ENCODE measurements at places on chromosomes 5 and 9.
A peak's percentile ranks its signal among the peaks of the same experiment; 100 is the strongest.

DNA sequence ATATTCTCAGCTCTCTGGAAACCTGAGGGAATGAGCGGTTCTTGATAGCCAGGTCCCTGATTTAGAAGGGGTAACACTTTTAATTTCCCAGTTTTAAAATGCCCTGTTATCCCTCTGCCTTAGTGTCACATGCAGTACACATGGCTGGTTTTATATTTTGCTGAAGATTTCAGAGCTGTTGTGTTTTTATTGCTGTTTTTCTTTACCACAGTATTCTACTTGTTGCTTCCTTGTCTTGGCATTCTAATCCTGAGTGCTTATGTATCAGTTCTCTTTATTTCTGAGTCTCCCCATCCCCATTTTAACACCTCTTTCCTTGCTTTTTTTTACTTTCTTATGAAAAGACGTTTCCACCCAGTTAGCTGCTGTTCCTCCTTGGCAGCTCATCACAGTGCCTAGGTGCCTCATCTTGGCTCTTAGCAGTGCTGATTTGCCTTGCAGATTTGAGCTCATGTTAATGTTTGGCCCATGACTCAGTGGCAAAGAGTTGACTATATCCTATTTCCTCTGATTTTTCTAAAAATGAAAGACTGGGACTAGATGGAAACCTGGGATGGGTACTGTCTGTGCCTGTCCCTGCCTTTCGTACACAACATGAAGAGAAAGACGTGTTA is 3.7 kb downstream of the MTRR start:
- DNase-seq: no peak

DNA sequence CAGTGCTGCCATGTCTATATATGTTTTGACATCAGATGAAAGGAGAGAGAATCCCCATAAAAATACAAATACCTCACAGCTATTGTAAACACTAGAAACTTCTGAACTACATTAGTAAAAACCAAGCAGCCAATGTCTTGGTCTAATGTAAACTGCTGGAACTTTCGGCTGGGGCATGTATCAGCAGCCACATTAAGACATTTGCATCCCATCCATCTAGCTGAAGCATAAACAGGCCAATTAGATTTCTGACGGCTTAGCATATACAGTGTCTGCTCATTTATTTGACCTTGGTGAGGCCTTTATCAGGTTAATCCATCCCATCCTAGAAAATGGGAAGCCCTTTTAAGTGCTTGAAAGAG is 65.7 kb downstream of the PTCH1 start:
- no peak for DNase-seq

GRCh38 chr9:29144476-29144875 is 1571.2 kb upstream of the C9orf72 start:
- DNase-seq: no peak

- no peak for DNase-seq
Measured at GRCh38 chr9:110192531-110193261, 15.3 kb downstream of the C9orf152 start.

DNA sequence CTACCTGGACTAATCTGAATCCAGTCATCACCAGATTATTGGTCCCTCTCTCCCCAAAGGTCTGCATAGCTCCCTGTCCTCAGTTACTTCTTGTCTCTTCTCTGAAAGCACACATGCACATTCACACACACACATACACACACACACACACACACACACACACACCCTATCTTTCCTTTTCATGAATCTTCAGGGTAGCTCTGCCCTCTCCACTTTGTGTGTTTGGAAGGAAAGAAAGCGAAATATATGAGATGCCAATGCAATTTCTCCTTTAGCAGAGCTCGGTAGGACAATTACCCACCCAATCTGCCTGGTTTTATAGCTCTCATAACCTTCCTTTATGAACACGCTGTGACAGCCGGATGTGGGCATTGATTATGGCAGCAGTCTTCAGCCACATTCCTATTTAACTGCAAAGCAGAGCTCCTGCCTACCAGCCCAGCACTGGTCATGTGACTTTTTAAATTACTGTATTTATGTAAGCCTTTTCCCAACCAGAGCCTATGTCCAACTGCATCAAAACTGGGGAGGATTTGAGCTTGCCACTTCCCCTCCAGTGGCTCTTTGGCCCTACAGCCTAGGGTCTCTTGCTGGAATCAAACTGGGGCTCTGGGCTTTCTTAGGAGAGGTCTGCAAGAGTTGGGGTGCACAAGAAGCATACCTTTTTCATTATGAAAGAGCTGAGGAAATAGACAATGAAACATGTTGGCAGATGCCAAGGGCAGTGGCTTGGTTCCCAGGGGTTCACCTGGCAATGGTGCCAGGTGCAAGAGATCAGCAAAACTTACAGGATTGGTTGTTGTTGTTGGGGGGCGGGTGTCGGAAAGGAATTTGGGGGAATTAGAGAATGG is 20.8 kb upstream of the MATR3 start:
- DNase-seq: no peak

DNA sequence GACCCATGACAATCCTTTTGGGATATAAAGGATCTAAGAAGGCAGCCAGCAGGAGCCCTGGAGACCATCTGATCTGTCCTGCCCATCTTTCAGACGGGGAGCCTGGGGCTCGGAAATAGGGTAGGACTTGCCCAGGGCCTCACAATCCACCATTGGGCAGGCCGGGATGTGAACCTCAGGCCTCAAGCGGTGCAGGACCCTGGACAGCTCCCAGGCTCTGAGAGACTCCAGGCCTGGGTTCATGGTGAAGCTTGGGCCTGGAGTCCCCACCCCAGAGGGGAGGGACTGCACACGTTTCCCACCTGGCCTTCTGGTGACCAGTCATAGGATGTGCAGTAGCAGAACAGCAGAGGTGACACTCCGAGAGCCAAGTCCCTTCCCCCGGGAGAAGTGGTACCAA is 36.6 kb upstream of the RAPGEF1 start:
- peak; percentile 91 for DNase-seq

GRCh38 chr5:115050866-115051265 is 118.8 kb downstream of the TRIM36 start:
- DNase-seq: no peak

DNA sequence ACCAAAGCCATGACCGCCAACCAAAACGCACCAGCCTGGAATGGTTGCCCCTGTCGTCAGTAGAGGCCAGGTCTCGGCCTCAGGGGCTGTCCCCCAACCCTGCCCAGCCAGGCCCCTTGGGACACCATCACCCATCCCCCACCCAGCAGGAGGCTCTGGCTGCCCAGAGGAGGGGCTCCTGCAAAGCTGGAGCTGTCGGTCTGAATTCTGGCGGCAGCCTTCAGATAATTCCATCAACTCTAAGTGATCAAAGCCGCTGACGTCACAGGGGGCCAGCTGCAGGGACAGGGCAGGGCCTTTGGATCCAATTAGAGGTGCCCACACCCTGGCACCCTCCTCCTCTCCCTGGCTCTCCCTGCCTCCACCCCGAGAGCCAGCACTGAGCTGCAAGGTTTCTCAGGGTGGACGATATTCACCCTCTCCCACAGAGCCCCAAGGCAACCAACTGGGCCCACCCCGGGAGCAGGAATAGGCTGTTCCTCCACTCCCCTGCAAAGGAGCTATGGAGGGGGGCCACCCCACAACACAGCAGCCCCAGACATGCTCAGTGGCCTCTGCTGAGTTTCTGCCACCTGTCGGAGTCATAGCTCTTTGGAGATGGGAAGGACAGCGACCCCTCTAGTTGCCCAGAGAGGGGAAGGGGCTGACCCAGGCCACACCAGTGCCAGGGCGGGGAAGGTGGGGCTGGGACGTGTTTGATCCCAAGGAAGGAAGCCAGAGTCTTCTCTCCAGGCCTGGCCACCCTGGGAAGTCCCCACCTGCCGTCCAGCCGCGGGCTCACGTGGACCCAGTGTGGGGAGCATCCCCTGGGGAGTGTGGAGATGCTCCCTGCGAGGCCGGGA is 78.4 kb downstream of the NTNG2 start:
- DNase-seq: no peak

DNA sequence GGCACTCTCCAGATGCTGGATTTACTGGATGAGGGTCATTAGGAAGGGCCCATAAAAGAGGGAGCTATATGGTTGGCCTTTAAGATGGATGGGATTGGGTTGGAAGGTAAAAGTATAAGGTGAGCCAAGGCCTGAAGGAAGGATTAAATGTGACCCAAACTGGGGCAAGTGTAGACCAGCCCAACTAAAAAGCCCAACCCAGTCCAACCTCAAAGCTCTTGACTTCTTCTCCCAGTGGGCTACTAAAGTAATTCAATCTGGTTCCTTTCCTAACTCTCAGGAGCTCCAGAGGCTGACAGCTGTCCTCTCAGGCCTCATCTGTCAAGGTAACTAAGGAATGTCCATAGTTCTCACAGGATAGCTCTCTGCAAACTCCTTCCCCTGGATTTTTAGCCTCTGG is 122.2 kb upstream of the EFNA5 start:
- no peak for DNase-seq

- DNase-seq: no peak
Measured at GRCh38 chr9:127124792-127125191, 2.4 kb upstream of the ANGPTL2 start.

GRCh38 chr9:87336914-87337333 is 160.7 kb upstream of the DAPK1 start:
- DNase-seq: no peak

GRCh38 chr5:55232271-55232984 is 980 bp downstream of the CCNO start:
- DNase-seq: no peak

- no peak for DNase-seq
Measured at GRCh38 chr9:76269789-76270188, 124.4 kb downstream of the RFK start.

GRCh38 chr9:137745541-137745991 is 126.8 kb downstream of the EHMT1 start:
- no peak for DNase-seq

- no peak for DNase-seq
Measured at GRCh38 chr5:61397238-61397637, 65.2 kb downstream of the ZSWIM6 start.

- DNase-seq: no peak
Measured at GRCh38 chr5:105593011-105593760, 2030.6 kb upstream of the NUDT12 start.

DNA sequence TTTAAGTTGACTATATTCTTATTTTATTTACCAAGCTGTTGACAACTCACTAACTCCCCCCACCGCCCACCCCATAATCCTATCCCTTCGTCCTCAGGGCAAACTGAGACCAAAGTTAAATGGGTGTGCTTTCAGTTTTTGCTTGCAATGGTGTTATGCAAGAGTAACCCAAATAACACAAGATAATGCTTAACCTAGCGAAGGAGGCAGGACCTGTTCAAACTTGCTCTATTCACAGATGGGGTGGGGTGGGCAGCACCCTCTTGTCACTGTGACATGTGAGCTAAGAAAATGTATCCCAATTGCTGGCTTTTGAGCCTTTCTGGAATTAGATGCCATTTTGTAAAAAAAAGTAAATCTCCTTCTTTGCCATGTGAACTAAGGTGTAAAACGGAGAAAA is 40.4 kb downstream of the GLIS3 start:
- no peak for DNase-seq

DNA sequence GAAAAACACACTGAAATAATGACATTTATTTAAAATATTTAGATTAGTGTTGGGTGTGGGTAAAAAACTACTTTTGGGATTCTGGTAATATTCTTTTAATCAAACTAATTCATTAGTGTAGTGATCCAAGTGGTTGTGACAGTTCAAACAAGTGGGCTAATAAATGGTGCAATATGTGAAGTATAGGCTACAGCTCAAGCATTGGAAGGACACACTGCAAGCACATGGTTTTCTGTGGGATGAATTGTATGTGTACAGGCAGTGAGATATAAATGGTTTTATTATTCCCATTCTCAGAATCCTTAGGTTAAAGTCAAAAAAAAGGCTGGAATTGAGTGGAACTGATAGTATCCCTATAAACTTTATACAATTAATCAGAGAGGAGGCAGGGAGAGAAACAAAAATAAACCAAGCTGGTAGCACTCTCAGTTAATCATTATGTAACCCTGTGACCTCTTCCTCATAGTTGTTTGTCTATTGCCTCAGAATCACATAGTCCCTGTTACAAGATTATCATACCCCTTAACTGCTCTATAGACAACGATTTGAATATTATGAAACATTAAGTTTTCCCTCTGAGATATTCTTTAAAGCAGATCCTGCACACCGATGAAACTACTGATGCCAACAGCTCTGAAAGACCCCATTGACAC is 1755.4 kb upstream of the ACO1 start:
- DNase-seq: no peak

- DNase-seq: peak; percentile 81
Measured at GRCh38 chr5:33891788-33892619, at the start of gene ADAMTS12. Gene ADAMTS12 (minus strand): TSS chr5:33891990. CDS start chr5:33891856, 134 bp downstream.

GRCh38 chr9:124001866-124002525 is 9.6 kb upstream of the LHX2 start:
- DNase-seq: no peak

DNA sequence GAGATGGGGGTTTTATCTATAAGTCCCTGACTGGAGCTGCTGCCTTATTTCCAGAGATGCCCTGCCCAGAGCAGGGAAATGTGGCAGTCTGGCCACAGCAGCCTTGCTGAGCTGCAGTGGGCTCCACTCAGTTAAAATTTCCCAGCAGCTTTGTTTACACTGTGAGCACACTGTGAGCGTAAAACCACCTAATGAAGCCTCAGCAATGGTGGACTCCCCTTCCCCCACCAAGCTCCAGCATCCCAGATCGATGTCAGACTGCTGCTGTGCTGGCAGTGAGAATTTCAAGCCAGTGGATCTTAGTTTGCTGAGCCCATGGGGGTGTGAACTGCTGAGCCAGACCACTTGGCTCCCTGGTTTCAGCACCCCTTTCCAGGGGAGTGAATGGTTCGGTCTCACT is 208.7 kb upstream of the RAI14 start:
- DNase-seq: no peak

DNA sequence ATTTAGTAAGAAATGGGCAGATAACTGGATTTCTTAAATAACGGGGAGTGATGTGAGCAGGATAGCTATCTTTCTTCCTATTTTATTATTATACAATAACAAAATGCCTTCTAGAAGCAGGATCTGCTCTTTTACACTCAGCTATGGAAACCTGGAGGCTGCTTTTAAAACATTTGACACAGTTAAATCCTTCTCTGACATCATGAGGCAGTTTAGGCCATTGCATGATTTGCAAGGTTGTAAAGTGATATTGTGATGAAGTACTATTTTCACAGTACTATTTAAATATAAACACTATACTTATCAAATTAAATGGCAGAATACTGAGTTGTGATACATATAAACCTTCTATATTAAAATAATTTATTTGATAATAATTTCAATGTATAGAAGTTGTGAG is 93.9 kb downstream of the ZSWIM6 start:
- no peak for DNase-seq

DNA sequence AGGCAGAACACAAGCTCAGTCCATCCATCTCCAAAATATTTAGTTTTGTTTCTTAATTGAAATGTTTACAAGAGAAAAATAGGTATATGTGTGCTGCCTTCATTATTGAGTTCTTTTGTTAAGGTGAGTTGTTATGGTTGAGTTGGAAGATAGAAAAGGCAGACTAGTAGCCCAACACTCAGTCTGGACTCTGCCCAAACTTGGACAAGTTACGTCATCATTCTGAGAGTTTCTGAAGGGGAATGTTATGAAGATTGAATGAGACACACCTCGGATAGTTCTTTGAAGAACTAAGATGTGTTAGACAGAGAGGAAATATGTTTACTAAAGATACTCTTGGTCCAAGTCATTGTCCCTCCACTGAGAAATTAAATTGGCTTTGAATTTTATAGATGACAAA is 245.5 kb downstream of the KCTD16 start:
- no peak for DNase-seq

- DNase-seq: no peak
Measured at GRCh38 chr5:14039576-14039975, 95.1 kb upstream of the DNAH5 start.

Measured in H1 (cell line).